ENCODE measurements at places on chromosomes 6 and 20.
A peak's percentile ranks its signal among the peaks of the same experiment; 100 is the strongest.

DNA sequence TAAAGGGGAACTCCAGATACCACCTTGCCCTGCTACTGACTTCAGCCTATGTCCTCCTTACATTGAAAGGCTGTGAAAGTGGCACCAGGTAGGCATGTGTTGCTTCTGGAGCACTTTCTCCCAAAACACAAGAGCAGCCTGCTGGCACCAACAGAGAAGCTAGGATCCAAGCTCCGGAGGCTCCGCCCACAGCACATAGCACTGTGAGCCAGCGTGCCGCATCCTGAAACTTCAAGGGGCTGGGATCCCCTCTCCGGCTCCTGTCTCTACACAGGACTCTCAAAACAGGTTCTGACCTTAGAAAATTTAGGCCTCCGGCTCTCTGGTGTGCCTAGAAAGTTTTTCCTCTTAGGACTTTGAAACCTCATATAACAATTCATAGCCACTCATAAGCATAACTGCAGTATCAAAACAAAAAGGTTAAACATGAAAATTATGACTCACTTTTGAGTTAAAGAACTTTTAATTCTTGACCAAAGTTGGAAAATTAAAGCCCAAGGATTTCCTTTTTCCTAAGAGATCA is 41.1 kb downstream of the EZR start:
- no peak for DNase-seq

- DNase-seq: peak; percentile 67
These were observed 131.8 kb downstream of the TIAM2 start for GRCh38 chr6:155126727-155127439.

- DNase-seq: no peak
These were observed 314 bp downstream of the FARS2 start for GRCh38 chr6:5261545-5262109.

GRCh38 chr6:35409245-35409644 is 42.9 kb upstream of the FANCE start:
- DNase-seq: no peak

- no peak for DNase-seq
These were observed 34.6 kb upstream of the PNPLA1 start for GRCh38 chr6:36235309-36235708.

- no peak for DNase-seq
These were observed 111.4 kb downstream of the FYN start for GRCh38 chr6:111761783-111762312.

- no peak for DNase-seq
These were observed 37.9 kb downstream of the PLG start for GRCh38 chr6:160739955-160740354.

- DNase-seq: no peak
These were observed 51.1 kb downstream of the MYLIP start for GRCh38 chr6:16179970-16180431.

- DNase-seq: no peak
These were observed 95.2 kb downstream of the JAG1 start for GRCh38 chr20:10578607-10579006.

GRCh38 chr6:125944434-125944816 is 12.1 kb upstream of the HINT3 start:
- DNase-seq: no peak

- DNase-seq: no peak
These were observed 125.3 kb downstream of the FAM83B start for GRCh38 chr6:54971825-54972224.

DNA sequence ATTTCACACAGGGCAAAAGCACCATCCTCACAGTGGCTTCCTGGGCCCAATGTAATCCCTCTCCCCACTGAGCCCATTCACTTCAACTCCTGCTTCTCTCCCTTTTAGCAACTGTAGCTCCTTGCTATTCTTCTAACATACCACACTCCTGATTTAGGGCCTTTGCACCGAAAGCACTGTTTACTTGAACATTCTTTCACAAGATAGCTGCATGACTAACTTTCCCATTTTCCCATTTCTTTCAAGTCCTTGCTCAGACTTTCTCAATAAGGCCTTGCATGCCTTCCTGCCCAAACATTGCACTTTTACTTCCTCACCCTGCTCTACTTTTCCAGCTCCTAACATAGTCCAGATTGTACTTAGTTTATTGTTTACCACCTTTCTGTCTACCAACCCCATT is 73.0 kb downstream of the SHPRH start:
- no peak for DNase-seq

- no peak for DNase-seq
These were observed 151.9 kb downstream of the SH3BGRL2 start for GRCh38 chr6:79782792-79783580.

- DNase-seq: peak; percentile 70
These were observed 2.2 kb downstream of the TFAP2A start for GRCh38 chr6:10412461-10413261.

GRCh38 chr6:80566361-80566760 is 459.9 kb downstream of the BCKDHB start:
- no peak for DNase-seq

DNA sequence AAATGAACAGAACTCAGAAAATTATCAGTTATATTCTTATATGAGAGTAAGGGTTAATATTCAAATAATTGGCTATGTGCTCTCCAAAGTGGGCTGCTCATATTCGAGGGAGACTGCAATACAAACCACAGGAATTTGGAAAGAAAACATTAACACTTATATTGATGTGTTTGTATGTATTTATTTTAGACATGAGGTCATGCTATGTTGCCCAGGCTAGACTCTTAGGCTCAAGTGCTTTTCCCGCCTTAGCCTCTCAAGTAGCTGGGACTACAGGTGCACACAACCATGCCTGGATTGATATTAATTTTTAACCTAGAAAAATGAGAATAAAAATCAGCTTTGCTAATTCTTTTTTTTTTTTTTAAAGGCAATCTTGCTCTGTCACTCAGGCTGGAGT is 35.0 kb downstream of the BTBD9 start:
- DNase-seq: no peak

Data from eye (tissue), 1 donor.